ENCODE measurements at places on chromosomes 1 and 21.

- no peak for DNase-seq
Measured at GRCh38 chr1:59845091-59845490, 30.3 kb downstream of the HOOK1 start.

GRCh38 chr1:182968836-182969734, 16.1 kb upstream of the SHCBP1L start:
- no peak for DNase-seq

DNA sequence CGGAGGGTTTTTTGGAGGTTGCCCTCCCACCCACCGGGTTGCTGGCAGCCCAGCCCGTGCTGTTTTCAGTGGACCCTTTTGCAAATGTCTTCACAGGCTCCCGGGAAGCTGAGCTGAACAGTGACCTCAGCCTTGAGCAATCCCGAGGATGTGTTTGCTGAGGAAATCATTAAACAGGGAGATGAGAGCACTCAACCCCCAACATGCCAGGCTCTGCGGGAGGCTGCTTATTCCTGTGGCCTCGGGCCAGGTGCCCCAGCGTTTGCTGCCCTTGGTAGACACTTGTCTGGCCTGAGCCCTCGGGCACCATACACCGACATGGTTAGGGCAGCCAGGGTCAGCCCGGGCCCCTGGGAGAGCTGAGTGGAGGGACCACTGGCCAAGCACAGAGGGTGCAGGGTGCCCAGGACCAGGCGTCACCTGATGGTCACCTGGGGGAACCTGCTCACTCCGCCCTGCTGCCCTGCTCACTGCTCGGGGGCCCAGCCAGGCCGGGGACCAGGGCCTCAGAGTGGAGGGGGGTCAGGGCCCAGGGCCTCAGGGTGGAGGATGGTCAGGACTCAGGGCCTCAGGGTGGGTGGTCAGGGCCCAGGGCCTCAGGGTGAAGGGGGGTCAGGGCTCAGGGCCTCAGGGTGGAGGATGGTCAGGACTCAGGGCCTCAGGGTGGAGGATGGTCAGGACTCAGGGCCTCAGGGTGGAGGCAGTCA, 42.5 kb upstream of the POFUT2 start:
- no peak for DNase-seq

DNA sequence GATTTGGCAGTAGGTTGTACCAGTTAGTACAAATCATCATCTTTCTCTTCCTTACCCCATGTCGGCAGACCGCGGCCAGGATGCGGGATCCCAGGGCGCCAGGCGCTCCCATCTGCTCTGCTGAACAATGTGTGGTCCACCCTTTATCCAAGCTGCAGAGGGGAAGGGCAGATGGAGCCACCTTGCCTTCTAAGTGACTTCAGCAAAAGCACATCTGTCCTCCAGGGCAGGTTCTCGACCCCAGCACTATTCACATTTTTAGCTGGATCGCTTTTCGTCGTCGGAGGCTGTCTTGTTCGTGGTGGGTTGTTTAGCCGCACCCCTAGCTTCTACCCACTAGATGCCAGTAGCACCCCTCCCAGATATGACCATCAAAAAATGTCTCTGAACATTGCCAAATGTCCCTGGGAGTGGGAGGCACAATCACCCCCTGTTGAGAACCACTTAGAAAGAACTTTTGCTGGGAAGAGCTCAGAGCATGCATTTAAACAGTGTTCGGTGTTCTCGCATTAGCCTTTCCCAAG, 58.1 kb upstream of the SIM2 start:
- no peak for DNase-seq

GRCh38 chr1:100328133-100328532, 24.2 kb upstream of the CDC14A start:
- no peak for DNase-seq
